NCI-H524 (cell line): ENCODE measurements at places on chromosomes 4 and X.

- DNase-seq: peak; percentile 75
These were observed 35.7 kb downstream of the ACE2 start for GRCh38 chrX:15564981-15565579.

DNA sequence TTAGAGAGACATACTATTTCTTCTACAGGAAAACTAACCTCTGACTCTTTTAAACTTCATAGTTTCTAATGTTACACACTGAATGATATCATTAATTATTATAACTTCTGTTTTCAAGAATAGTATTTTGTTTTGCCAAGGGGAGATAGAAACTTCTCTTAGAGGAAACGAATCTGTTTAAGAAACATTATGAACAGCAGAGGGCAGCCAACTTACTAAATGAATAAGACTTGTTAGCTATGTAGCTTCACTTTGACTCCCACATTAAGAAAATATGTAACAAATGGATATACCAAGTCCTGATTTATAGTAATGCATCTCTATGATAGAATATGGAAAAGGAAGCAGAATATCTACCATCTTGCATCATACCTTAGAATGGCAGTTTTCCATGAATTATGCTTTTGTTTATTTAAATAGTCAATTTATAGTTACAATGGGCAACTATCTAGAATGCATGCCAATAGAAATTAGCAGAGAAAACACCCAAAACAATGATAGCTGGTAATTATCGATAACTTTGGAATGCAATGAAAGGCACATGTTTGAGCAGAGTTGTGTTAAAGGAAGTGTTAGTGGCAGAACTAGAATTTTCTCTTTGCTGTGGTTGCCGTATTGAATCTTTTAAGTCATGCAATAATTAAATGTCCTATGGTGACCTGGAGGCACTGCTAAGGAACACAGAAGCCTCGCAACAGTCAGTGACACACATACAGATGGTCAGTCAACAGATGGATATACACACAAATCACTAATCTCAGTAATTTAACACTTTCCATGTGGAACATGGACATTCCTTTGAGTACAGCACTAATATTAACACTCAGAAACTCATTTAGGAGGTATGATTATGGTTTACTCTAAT is 105.7 kb upstream of the PDLIM3 start:
- peak; percentile 3 for DNase-seq

DNA sequence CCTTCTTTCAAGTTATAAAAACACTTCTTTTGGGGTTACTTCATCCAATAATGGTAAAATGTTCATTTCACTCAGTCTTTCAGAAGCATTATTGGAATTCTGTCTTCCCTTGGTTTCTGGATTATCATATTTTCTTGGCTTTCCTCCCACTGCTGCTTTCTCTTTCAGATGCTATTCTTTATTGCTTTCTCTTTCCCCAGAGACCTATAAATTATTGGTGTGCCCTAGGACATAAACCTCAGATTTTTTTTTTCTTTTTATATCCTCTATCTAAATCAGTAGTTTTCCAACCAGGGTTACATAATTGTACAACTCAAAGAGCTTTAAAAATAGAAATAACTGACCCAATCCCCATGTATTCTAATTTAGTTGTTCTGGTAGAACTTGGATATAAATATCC is 1005.5 kb downstream of the ARAP2 start:
- no peak for DNase-seq

GRCh38 chr4:10326075-10326474 is 131.2 kb downstream of the ZNF518B start:
- DNase-seq: no peak

- DNase-seq: no peak
These were observed 9.8 kb upstream of the TIGD2 start for GRCh38 chr4:89101256-89102161.

GRCh38 chr4:142130666-142131065 is 494.3 kb downstream of the IL15 start:
- DNase-seq: no peak

GRCh38 chr4:127268367-127268766 is 364.4 kb upstream of the INTU start:
- DNase-seq: no peak

DNA sequence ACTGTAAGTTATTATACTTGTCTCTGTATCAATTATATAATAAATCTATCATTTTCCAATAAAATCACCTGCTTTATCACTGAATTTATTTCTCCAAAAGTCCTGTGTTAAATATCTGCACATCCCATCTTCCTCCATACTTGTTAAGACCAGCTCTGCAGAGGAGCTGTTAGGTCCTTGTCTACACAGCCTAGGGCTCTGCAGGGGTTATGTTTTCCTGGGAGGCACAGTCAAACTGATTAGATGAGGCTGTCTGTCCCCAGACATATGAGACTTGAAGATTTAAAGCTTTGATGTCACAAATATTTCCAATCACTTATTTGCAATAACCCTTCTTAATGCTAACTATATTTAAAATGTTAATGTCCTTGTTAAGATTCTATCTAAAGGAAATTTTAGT is 446.8 kb downstream of the TRAM1L1 start:
- no peak for DNase-seq

DNA sequence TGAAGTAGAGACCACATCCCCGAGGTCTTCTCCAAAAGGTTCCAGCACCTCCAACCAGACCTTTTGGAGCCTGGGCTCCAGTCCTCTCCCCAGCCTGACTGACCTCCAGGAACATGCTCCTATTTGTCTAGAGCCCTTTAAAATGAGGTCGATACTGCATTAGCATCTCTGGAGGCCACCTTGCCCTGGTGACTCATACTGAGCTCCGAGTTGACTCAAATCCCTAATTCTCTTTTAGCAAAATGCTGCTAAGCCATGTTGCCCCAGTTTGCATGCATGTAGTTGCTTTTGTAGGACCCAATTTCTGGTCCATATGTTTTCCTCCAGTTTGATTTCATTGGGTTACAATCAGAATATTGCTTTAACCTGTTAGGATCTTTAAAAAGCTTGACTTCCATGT is 43.5 kb upstream of the CITED1 start:
- no peak for DNase-seq

GRCh38 chrX:123083924-123084323 is 100.2 kb upstream of the GRIA3 start:
- DNase-seq: no peak

DNA sequence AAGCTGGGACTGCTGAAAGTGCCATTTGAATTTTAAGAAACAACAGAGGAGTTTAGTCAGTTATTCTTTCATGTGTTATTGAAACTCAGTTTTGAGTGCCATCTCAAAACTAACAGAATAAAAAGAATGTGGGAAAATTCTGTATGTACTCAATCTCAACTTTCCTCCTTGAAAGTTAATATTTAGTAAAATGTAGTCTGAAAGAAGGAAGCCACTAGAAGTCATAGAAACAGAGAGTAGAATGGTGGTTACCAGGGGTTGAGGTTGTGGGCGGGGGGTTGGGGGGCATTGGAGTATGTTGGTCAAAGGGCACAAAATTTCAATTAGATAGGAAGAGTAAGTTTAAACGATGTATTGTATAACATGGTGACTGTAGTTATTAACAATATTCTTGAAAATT is 628.3 kb upstream of the MAGEB2 start:
- no peak for DNase-seq

DNA sequence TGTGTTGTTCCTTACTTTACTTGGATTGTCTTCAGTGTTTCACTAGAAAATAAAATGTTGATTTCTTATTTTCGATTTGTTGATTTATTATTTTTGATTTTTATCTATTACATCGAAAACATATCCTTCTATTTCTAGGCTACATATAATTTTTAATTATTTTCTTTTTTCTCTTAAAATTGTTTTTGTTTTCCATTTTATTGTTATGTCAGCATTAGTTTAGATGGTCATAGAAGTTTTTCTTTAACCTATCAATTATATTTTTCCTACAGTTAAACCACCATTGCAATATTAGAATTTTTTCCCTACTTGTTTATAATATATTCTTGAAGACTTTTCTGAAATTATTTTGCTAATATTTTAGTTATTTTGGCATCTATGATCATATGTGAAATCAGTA is 1685.1 kb downstream of the RPA4 start:
- DNase-seq: no peak

DNA sequence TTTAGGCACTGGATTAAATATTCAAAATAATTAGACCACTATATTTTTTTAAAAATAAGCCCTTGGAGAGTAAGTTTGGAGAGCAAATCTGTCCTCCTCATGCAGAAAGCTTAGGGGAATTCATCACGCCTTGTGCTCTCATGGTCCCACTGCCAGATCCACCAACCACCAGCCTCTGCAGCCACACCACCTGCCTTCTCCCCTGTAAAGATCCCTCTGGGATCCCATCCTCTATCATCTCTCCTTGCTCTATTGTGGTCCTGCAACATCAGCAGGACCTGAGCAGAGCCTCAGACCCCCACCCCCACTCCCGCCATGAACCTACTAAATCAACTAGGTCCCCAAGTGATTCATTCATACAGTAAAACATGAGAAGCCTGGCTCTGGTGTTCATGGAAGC is 482.6 kb upstream of the GALNT7 start:
- no peak for DNase-seq

DNA sequence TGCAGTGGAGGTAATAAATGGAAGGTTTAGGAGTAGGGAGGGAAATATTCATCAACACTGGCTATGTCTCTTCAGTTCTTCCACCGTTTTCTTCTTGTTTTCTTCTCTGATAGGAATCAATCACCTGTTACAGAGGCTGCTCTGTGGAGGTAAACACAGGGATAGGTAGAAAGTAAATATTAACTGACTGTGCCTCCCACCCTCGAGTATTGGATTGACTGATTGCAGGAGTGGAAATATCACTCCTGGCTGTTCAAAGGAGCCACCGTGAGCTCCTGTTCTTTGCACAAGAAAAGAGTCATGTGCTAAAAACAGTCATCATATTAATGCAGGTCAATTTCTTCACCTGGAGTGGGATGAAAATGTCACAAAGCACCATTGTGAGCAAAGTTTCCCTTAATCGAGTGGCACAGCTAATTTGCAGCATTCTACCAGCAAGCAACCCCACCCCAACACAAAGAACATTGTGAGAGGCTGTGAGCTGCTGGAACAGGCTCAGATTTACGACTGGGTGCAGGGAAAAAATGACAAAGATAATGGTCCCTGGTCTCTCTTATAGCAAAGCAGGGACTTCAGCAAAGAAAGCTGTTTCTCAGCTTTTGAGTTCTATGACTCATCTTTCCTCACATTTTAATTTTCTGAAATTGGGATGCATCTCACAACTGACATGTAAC is 113.7 kb upstream of the TSPAN5 start:
- no peak for DNase-seq

DNA sequence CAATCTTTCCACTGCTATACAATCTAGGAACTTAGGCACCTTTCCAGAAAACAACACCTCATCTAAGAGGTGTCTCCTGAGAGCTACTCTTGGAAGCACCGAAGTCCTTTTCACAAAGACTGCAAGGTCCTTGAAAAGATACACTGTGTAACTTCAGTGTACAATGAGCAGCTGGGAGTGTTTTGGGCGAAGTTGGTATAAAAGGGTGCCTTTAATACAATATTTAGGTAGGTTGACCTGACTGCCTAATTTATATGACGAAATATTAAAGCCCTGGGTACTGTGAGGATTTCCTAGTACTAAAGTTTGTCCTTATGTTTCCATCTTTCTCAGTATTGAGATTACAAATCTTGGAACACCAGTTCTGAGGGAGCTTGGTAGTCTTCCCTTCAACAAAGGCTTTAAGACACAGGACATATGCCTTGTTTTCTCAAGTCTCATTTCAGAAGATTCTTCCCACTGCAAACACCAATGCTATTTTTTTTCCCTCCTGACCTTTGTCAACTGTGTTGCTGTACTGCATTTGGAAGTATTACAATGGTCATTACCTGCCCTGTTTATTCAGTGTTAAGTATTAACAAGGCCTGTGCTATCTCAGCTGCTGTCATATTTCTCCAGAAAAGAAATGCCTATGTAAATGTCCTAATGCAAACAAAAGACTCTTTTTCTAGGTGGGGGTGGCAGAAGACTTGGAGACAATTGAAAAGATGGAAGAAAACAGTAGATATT is 134.2 kb downstream of the MAML3 start:
- no peak for DNase-seq

DNA sequence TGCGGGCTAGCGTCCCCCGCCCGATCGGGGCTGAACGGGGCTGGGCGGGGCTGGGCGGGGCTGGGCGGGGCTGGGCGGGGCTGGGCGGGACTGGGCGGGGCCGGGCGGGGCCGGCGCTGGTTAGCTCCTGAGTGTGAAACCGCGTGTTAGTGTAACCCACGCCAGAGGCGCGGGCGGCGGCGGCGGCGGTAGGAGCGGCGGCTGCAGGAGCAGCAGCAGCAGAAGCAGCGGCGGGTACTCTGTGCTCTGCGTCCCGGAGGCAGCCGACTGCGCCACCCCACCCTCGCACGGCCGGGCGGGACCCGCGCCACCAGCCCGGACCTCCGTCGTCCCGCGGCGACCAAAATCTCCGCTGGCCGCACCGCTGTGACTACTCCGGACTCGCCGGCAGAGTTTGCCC is 128.1 kb downstream of the LAS1L start:
- DNase-seq: no peak

- DNase-seq: no peak
These were observed 24.9 kb downstream of the PCDH7 start for GRCh38 chr4:30744957-30745640.

DNA sequence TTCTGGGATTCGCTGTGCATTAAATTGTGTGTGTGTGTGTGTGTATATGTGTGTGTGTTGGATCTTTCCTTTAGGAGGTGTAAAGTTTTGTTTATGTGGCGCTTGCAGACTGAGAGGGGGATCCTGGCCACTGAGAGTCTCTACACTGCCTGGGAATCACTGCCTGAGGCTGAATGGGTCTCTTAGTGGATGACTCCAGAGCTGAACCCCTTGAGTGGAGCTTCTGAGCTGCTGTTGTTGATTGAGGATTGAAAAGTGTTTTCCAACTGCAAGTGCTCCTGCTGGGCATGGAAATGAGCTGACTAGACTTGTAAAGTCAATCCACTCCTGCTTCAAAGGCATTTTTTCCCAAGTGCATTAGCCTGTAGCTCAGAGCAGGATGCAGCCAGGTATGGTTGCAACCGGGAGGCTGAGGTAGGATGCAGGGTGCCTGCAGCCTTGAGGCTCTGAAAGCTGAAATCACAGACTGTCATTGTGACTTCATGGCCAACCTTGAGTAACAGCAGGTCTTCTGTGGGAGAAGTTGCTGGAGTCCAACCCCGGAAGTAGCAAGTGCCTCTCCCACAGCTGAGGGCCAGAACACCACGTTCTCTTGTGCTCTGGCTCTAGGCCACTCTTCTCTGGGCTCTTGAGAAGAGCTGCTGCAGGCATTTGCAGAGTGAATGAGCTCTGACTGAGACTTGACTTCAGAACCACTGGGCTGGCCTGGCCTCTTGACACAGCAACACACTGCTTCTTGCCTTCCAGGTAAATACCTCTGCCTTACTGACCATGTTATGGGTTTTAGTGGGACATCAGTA is at the start of gene TBX22:
Gene TBX22, plus strand, starts transcription at position 613 of the 800 bp plus-strand sequence. CDS start 7,517 bp downstream, outside the sequence.
- no peak for DNase-seq
